ENCODE measurements at places on chromosomes 3 and 15.

DNA sequence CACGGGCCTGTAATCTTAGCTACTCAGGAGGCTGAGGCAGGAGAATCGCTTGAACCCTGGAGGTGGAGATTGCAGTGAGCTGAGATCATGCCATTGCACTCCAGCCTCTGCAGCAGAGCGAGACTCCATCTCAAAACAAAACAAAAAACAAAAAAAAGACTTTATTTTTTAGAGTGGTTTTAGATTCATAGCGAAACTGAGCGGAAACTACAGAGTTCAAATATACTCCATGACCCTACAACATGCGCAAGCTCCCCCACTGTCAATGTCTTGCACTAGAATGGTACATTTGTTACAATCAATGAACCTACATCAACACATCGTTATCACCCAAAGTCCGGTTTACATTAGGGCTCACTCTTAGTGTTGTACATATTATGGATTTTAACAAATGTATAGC, 2.2 kb upstream of the CRTAP start:
- no peak overlapping the region for H3K27ac ChIP-seq
- DNase-seq, result no peak
- H3K4me1 ChIP-seq, result peaks cover 9% of the 10 kb centered on the region
- H3K36me3 ChIP-seq, result no peaks in the 10 kb centered on the region
- no peaks in the 10 kb centered on the region for H3K27me3 ChIP-seq

- H3K36me3 ChIP-seq, result peaks cover 24% of the 10 kb centered on the region
- H3K4me3 ChIP-seq, result no peak overlapping the region
- no peaks in the 10 kb centered on the region for H3K27me3 ChIP-seq
- DNase-seq, result no peak
- no peaks in the 10 kb centered on the region for H3K4me1 ChIP-seq
These were observed 44.0 kb downstream of the ATR start for GRCh38 chr3:142534543-142534942.

DNA sequence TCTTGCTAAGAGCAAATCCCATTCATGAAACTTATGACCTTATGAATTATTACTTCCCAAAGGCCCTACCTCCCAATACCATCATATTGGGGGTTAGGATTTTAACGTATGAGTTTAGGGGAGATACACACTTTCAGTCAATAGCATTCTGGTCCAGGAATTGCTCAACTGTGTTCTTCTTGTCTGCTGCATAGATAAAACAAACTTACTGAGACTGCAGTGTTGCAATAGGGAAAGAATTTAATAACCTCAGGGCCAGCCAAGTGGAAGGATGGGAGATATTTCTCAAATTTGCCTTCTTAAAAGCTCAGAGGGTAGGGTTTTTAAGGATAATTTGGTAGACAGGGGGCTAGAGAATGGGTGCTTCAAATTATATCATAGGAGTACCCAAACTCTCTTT, 625.8 kb downstream of the OTOL1 start:
- no peak overlapping the region for H3K27ac ChIP-seq
- H3K4me3 ChIP-seq, result no peak overlapping the region
- no peaks in the 10 kb centered on the region for H3K4me1 ChIP-seq
- no peaks in the 10 kb centered on the region for H3K36me3 ChIP-seq
- no peaks in the 10 kb centered on the region for H3K27me3 ChIP-seq

DNA sequence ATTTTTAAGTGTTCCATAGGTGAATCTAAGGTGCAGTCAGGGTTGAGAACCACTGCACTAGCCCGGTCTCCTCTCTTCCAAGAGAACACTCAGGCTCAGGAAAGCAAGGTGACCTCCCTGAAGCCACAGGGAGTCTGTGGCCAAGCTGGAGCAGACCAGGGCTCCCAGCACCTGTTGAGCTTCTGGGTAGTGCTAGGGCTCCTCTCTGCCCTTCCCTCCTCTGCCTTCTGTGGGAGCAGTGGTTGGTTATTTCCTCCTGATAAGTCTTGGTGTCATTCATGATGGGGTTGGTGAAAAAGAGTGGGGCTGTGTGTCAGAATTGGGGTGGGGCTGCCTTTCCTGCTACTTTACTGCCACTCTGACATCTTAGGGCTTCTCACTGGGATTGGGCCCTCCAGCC, 163.1 kb upstream of the UMPS start:
- no peak overlapping the region for H3K27ac ChIP-seq
- peaks cover 31% of the 10 kb centered on the region for H3K36me3 ChIP-seq
- H3K4me1 ChIP-seq, result no peaks in the 10 kb centered on the region
- no peaks in the 10 kb centered on the region for H3K27me3 ChIP-seq
- no peak overlapping the region for H3K4me3 ChIP-seq

All from ascending aorta (tissue), 2 donors.